ENCODE measurements at places on chromosomes 2 and 18. TPM values are rescaled to one million over a fixed set of nuclear protein-coding genes. Genes with fewer than 3 reads are reported as not detected.
A peak's percentile ranks its signal among the peaks of the same experiment; 100 is the strongest.

The ACADL gene
- 31.5 TPM for polyA plus RNA-seq

- no peak for DNase-seq
Observed at GRCh38 chr18:49020621-49021021, 69.9 kb upstream of the SMAD7 start.

GRCh38 chr2:12722447-12723316, 5.9 kb downstream of the TRIB2 start:
- no peak for DNase-seq

The LRP2 gene
- 223 TPM for polyA plus RNA-seq

The CERS6 gene
- 51.1 TPM for polyA plus RNA-seq

DNA sequence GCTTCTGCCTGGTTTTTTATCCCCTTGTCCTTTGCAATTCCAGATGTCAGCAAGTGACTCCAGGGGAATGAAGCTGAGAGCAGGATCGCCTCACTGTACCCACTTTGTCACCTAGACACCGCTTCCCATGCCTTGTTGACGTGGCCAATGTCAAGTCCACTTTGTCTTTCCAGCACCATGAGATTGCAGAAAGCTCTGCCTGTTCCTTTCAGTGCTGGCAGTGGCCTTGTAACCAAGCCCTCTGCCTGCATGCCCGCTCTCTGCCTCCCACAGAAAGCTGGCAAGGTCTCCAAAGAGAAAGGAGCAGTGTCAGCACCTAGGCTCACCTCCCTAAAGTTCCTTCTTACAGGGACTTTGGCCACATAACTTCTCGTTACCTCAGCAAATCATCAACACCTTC, 282.2 kb upstream of the ST6GAL2 start:
- DNase-seq: no peak

GRCh38 chr2:131425231-131425941, 50.5 kb upstream of the TUBA3D start:
- no peak for DNase-seq

DNA sequence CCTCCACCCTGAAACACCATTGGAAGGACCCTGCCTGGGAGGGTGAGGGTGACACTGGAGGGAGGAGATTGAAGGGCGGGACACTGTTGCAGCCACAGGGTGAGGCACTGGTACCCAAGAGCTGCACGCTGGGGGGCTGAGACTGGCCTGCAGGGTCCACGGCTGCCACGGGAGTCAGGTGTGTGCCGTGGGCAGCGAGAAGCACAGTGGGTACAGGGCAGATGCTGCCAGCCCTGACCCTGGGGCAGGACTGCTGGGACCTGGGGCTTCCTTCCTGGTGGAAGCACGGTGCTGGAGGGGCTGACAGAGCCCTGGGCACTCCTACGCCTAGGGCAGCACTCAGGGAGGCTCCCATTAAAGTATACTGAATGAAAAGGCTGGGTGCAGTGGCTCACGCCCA, 16.6 kb downstream of the CYS1 start:
- no peak for DNase-seq

DNA sequence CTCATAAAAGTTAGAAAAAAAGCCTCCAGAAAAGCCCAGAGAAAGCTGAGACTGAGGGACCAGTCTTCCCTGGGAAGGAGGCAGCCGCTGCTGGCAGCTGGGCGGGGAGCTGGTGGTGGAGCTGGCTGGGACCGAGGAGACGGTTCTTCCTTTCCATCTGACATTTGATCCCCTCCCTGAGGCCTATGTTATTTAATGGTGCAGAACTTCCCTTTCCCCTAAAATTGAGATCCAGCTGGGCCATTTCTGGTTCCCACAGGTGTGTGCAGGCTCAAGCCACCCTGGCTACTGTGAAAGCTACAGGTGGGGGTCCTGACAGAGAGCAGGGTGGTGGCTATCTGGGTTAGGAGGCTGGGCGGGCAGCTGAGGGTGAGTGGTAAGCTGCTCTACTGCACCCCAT, 81.5 kb upstream of the FZD7 start:
- peak; percentile 81 for DNase-seq

- DNase-seq: peak; percentile 11
Observed at GRCh38 chr18:13725566-13726231, 659 bp downstream of the FAM210A start.

GRCh38 chr2:170850251-170850650, 33.6 kb downstream of the GAD1 start:
- no peak for DNase-seq
